ENCODE measurements at places on chromosomes 5 and 9.
A peak's percentile ranks its signal among the peaks of the same experiment; 100 is the strongest.

GRCh38 chr5:129094924-129095899 lies 663 bp downstream of the ISOC1 start:
- DNase-seq, result peak; percentile 28

DNA sequence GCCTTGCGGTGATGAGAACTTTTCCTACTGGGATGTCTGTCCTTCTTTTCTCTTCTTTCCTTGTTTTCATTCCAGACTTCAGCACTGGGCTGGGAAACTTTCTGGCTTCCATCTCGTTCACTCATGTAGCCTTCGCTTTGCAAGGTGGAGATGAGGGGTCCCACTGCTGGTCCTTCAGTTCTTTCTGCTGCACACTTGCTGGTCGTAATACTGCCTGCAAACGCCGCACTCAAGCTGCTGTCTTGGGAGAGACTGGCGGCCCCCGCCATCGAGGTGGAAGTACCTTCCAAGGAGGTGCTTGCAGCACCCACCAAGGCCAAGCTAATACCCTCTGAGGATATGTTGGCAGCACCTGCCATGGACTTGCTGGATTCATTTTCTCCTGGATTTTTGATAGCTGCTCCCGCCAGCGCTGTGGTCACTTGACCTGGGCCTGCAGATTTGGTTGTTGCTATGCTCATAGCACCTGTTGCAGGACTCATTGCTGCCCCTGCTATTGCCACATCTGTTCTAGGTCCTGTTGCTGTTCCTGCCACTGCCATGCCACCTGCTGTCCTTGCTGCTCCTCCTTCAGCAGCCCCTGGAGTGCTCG lies 3.0 kb downstream of the GARIN3 start:
- no peak for DNase-seq

DNA sequence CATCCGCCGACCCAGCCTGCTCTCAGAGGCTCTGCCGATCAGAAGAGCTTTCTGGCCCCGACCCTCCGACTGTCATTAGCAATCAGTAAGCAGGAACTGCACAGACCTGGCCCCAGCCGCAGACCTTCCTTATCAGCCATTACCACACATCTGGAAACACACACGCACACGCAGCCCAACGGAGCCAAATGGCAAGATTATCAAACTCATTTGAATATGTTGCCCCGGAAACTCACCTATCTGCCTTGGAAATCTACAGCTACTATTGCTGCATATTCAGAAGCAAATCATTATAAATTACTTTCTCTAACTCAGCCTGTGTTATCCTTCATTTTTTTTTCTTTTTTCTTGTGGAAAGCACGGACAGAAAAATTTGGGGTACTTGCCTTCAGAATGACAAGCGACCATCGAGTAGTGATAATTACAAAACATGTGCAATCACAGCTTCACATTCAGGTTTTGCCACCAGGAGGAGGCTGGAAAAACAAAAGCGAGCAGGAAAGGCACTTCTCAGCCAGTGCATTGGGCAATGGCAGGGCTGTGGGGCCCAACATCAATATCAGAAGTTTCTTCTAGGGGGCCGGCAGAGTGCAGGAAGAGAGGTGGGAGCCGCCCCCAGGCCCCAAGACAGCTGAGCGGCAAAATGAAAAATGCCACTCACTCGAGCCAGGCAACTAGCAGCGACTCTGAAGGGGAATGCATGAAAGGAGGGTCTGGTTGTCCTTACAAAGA lies 122.3 kb downstream of the VAV2 start:
- DNase-seq, result no peak

GRCh38 chr5:160188141-160189015 lies 40.9 kb upstream of the FABP6 start:
- no peak for DNase-seq

DNA sequence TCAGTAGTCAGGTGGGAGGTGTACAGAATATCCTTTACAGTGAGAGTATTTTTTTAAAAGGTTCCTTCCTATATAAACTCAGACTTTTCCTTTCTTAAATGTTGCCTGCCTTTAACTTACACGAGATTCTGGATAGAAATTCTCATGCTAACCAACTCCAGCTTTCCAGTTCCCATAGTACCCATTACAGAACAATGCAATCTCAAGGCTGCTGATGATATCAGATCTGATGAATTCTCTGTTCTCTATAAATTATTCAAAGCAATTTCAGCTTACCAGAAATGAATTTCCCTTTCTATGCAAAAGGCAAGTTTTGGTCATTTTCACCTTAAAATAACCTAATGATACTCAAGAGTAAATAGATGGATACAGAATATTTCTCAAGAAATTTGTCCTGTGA lies 90.3 kb downstream of the NUDT12 start:
- no peak for DNase-seq

- peak; percentile 34 for DNase-seq
Observed at GRCh38 chr5:83711982-83712601, 8.6 kb downstream of the HAPLN1 start.

DNA sequence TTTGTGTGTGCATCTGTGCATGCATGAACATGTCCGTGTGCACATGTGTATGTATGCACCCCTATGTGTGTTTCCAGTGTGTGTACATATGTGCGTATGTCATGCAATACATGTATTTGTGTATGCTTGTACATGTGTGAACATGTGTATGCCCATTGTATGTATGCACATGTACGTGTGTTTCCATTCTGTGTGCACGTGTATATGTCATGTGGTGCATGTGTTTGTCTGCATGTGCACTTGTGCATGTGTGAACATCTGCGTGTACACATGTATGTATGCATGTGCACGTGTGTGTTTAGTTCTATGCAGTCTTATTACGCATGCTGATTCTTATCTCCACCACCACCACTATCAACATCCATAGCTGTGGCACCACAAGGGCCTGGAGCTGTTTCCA lies 403.5 kb upstream of the IRX4 start:
- no peak for DNase-seq

DNA sequence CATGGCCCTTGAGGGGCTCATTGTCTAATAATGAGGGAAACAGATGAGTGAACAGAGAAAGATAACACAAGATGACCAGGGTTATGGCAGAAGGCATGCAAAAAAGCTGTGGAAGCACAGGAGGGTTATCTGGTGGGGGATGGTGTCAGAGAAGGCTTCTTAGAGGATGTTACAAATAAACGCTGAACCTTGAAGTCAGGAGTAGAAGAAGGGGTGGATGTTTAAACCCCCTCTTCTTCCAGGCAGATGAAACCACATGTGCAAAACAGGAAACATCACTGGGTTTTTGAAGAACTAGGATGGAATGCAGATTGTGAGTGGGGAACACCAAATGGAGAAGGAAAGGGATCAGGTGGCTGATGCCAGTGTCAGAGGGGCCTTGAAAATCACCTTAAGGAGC lies 41.8 kb upstream of the NR5A1 start:
- no peak for DNase-seq

GRCh38 chr5:178247481-178248456 lies 15.2 kb upstream of the PHYKPL start:
- DNase-seq, result peak; percentile 41

DNA sequence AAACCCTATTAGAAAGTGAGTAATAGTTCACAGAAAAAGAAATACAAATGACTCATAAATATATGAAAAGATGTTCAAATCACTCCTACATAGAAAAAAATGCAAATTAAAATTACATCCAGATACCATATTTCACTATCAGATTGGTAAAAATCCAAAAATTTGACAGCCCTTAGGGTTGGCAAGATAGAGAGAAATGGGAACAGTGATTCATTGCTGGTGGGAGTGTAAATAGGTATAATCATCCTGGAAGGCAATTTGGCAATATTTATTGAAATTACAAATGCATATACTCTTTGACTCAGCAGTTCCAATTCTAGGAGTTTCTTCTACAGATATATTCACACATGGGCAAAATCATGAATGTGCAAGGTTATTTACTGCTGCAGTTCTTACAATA lies 273.5 kb downstream of the NR2F1-AS1 start:
- DNase-seq, result no peak

- no peak for DNase-seq
Observed at GRCh38 chr9:68832861-68833518, 128.0 kb downstream of the PIP5K1B start.

DNA sequence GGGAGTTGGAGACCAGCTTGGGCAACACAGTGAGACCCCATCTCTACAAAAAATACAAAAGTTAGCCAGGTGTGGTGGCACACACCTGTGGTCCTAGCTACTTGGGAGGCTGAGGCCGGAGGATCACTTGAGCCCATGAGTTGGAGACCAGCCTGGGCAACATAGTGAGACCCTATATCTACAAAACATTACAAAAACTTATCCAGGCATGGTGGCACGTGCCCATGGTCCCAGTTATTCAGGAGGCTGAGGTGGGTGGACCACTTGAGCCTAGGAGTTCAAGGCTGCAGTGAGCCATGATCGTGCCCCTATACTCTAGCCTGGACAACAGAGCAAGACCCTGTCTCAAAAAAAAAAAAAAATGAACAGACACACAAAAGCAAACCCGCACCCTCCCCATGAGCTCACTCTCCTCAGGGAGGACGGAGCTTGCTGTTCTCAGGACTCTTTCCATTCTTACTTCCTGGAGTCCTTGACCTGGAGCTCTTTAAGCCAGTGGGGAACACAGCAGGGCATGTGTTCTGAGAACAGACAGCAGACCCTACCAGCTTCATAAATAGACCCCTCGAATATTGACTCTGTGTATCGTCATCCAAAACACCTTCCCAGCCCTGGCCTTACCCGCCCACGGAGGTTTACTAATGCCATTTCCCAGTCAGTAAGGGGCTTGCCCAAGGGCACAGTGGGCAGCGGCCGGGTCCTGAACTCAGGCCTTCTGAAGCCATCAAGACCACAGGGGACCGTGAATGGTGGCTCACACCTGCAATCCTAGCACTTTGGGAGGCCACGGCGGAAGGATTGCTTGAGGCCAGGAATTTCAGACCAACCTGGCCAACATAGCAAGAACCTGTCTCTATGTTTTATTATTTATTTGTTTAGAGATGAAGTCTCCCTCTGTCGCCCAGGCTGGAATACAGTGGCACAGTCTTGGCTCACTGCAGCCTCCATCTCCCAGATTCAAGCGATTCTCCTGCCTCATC lies 11.1 kb downstream of the PTGES2 start:
- DNase-seq, result no peak

GRCh38 chr5:33398501-33398900 lies 42.3 kb upstream of the TARS1 start:
- no peak for DNase-seq

DNA sequence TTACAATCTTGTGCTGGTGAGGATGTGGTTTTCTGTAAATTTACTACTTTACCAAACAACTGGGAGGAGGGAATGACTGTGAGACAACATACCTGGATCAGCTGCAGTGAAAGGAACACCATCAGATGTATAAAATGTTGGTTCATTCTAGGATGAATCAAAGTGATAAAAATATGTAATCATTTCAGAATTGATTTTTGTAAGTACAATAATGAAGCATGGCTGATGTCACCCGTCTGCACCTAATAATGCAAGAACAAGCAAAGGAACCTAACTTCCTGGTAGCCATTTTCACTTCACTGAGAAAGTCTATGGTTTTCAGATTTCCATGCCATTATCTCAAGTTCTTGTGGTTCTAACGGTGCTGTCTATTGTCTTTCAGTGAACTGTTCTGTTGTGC lies 18.7 kb upstream of the C5orf34 start:
- DNase-seq, result no peak

DNA sequence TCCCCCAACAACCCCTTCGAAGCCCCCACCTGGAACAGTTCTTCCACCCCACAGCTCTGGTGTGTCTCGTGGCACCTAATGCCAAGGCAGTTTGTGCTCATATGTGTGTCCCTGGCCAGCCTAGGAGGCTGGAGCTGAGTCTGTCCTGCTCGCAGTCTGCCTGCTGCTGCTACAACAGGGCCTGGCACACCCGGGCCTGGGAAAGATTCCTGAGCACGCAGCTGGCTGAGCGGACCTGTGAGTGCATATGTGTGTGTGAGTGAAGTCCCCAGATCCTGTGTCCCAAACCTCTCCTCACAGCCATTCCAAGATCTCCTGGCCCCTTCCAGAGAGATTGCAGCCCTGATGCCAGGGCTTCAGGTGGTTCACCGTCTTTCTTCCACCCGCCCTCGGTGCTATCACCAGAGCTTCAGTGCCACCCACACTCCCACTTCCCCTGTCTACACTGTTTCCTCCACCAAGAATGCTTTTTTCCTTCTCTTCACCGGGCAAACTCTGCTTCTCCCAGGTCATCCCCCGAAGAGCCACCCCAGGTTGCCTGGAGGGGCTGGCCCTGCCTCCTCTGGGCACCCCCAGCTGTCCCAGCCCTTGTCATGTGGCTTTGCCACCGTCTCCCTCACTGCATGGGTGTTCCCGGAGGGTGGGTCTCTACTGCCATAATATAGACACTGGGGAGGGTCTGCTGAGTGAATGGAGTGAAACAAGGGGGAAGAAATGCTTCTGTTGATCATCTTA lies 28.4 kb downstream of the LMX1B start:
- DNase-seq, result no peak

DNA sequence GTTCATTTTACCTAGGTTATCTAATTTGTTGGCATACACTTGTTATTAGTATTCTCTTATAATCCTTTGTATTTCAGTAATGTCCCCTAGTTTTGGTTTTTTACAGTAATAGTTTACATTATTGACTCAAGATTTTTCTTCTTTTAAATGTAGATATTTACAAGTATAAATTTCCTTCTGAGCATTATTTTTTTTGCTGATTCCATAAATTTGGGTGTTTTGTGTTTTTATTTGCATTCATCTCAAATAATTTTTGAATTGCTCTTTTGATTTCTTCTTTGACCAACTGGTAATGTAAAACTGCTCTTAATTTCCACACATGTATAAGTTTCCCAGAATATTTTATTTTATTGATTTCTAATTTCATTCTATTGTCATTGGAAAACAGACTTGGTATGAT lies 68.1 kb downstream of the ESM1 start:
- DNase-seq, result no peak

- DNase-seq, result no peak
Observed at GRCh38 chr5:77569409-77569808, 69.1 kb downstream of the OTP start.

DNA sequence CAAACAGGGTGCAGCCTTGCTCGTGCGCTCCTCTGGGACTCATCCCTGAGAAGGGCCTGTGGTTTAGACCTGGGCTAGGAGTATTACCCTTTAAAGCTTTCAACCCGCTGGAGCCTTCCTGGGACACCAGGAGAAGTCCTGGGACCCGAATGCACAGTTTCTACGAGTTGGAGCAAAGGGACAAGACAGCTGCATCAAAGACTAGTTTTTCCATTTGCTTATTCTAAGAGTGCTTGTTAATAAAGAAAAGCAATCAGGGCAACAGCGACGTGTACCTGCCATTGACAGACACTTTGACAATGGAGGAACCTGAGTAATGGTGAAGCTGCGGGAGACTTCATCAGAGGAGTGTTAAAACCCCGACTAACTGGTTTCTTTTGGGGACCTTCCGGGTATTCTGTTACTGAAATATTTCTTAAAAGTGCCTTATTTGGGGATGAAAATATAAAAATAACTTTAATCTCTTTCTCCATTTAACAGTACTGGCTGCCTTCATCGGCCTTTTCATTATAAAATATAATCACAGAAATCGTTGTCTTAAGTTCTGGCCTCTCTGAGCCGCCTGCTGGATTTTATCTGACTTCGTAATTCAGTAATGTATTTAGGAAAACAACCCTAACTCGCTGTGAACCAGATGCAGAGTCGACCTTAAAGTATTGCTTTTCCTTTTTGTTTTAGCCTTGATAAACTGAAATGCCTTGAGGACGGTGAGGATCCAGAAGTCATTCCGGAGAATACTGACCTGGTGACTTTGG lies 732 bp downstream of the SNAPC3 start:
- DNase-seq, result peak; percentile 29
